Activated CD8-positive, alpha-beta memory T cell treated with anti-CD3 and anti-CD28 coated beads for 48 hours (primary cell): ENCODE measurements at places on chromosomes 11 and 22.

DNA sequence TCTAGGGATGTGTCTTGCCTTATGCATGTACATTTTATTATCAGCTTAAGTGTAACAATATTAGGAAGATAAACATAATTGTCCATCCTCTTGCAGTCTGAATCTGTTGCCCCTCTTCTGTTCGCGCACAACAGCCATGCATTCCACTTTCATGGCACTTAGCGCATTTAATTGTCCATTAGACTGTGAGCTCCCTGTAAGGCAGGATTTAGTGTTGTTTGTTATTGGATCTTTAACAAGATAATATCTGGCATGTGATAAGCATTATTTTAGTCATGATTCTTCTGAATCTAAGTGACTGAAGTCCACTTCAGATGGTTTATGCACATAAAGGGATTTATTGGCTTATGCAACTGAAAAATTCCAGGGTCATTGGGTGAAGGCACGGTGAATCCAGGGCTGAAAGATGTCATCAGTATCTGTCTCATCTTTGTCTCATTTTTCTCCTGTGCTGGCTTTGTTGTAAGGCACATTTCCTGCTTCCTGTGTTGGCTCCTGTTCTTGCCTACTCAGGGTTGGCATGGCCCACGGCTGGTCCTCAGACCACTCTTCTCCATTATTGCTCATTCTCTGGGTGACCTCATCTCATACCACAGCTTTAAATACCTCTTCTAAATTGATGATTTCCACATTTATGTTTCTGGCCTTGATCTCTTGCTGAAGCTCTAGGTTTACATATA is 37.6 kb downstream of the ATXN10 start:
- no peak for DNase-seq

GRCh38 chr22:27474711-27475547 is 326.6 kb downstream of the MN1 start:
- DNase-seq, result no peak

GRCh38 chr22:29302402-29302680 is 4.1 kb upstream of the GAS2L1 start:
- DNase-seq, result no peak

DNA sequence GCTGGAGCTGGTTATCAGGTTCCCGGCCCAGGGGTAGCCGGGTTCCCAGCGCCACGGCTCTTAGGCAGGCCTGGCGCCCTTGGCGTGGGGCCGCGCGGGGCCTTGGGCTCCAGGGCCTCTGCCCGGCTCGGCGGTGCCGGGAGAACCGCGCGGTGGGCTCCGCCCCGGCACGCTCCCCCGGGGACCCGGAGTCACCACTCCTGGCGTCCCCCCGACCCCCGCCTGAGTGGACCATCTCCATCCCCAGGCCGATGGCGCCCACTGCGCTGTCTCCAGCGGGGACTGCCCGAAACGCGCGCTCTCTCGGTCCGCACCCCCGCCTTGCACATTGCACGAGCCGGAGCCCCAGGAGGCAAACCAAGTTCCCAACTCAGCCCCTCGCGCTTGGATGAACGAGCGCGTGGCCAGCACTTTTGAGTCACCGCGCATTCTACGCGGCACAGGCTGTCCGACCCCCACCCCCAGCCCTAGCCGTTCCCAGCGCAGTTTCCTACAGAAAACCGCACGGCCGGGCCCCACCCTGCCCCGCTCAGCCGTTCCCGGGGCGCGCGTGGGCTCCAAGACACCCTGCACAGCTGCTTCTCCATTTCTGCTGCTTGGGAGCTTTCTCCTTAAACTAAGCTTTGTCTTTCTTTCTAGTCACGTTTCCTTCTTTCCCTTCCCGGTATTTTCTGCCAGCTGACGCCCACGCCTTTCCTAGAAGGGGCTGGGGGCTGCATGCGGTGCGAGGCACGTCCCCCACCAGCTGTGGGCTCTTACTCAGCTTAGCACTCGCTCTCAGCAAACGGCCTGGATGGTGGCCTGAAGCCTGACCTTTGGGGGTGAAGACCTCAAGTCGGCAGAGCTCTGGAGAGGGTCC is 650 bp upstream of the CHID1 start:
- peak; percentile 30 for DNase-seq

GRCh38 chr11:117980280-117980679 is 5.9 kb upstream of the IL10RA start:
- no peak for DNase-seq

DNA sequence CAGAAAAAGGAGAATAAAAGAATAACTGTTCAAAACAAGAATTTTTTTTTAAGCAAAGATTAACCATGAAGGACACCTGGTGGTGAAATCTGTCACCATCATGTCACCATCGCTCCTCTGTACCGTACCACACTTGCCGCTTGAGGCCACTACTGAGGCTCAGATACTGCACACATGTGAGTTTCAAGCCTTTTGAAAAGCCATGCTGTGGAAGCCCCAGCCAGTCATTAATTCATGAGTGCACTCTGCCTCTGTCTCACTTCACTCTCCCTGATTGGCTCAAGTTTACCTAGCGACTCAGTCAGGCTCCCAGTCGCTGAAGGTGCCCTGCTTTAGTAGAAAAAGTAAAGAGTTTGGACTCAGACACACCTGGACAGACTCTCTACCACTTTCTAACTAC is 6.6 kb upstream of the MS4A12 start:
- no peak for DNase-seq

- DNase-seq, result no peak
These were observed 124.3 kb upstream of the OR9Q1 start for GRCh38 chr11:57899378-57899777.

GRCh38 chr11:77590194-77590782 is 535 bp downstream of the AQP11 start:
- no peak for DNase-seq

GRCh38 chr11:36376888-36377758 is 81.0 kb downstream of the PRR5L start:
- DNase-seq, result no peak

- DNase-seq, result no peak
These were observed 2.8 kb downstream of the NAALADL1 start for GRCh38 chr11:65055538-65055937.

GRCh38 chr22:38085056-38085455 is 1.1 kb upstream of the SLC16A8 start:
- DNase-seq, result no peak

GRCh38 chr11:27234043-27234668 is 128.9 kb downstream of the CCDC34 start:
- no peak for DNase-seq
